B cell (primary cell): ENCODE measurements at places on chromosomes 3 and 15.

DNA sequence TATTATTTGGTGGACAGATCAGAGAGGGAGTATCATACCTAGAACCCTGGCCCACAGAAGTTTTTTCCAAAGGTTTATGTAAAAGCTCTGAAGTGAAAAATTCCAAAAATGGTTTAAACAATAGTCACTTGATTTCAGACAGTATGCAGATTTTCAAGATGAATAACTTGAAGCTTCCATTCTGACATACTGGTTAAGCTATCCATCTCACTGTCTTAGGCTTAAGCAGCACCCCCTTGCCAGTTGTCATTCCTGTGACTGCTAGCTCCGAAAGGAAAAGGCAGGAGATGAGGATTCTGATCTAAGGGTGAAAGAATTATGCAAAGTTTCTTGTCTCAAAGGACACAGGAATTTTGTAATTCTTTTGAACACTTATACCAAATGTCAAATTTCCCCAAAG is 337.5 kb upstream of the THBS1 start:
- no peak for DNase-seq

- no peak for DNase-seq
These were observed 82.5 kb downstream of the STT3B start for GRCh38 chr3:31615071-31615875.

- DNase-seq = no peak
These were observed 137.6 kb upstream of the TOPAZ1 start for GRCh38 chr3:44104043-44104442.

DNA sequence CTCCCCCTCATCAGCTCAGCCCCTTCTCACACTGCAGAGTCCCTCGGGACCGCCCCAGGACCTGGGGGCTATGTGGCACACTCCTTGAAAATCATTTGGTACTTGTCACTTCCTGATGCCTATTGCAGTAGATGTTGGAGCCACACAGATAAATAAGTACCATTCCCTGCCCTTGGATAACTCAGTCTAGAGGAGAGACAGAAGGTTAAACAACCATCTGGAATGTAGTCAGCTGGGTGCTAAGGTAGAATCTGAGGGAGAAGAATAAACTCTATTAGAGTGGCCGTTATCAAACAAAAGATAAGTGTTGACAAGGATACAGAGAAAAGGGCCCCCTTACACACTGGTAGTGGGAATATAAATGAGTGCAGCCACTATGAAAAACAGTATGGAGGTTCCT is 112.3 kb upstream of the NR2E3 start:
- no peak for DNase-seq
